ENCODE measurements at places on chromosomes 12 and 14.

GRCh38 chr12:66047411-66048021 lies 83.0 kb downstream of the LLPH start:
- no peak for DNase-seq

GRCh38 chr14:22797017-22797917 lies 18.0 kb downstream of the SLC7A7 start:
- no peak for DNase-seq

GRCh38 chr12:63093084-63093483 lies 57.9 kb downstream of the AVPR1A start:
- DNase-seq: no peak

- DNase-seq: no peak
Measured at GRCh38 chr14:66104486-66104885, 381.7 kb upstream of the CCDC196 start.

DNA sequence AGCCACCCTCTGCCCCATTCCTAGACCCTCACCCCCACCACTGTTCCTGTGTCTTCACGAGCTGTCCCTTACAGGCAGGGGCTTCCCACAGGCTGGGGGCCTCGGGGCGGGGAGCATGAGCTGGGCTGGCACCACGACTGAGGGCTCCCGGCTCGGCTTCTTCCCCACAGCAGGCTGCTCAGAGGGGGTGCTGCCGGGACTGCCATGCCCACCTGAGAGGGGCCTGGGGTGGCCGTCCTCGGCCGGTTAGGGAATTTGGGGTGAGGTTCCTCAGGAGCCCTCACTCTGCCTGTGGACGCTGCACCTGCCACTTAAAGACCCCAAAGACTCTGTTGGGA lies 6.8 kb downstream of the SLC25A47 start:
- no peak for DNase-seq

GRCh38 chr12:10409392-10409791 lies at the start of gene KLRC4:
KLRC4 (minus strand) TSS chr12:10409757; CDS start chr12:10409575, 182 bp downstream.
- no peak for DNase-seq

DNA sequence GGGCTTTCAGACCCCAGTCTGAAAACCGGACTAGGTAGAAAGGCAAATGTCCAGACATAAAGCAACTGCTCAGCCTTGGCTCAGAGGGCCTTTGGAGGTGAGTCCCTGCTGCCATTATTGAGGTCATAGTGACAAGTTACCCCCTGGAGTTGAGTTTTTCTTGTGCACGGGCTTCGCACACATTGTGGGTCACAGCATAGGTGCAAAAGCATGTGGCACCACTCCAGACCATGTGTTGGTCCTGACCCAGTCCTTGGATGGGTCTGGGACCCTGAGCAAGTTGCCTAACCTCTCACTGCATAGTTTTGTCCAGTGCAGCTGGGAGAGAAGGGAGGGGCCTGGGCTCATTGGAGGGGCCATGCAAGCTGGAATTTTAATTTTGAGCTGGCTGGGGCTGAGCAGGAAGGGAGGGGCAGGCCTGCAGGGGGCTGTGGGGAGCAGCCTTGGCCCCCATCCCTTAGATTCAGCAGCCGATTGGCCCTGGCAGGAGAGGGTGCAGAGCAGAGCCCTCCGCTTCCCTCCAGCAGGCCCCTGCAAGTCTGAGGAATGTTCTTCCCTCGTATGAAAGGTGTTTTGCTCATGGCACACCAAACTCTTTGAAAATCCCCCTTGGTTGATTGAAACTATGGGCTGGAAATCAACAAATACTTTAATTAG lies 4.2 kb upstream of the KRT5 start:
- DNase-seq: no peak

DNA sequence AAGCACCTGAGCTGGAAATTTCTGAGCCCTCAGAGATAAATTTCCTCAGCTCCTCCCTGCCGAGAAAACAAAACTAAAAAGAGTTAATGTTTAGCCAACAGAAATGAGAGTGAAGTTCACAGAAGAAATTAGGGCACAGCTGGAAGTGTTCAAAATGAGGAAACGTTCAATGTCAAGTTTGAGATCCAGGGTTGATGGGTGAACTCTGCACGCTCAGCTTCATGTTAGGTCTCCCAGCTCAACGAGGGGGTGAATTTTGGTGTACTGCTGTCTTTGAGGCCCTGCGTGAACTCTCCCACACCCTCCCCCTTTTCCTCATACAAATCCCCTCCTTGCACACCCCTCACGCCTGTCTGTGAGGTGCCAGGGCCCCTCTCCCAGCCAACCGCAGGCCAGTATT lies 13.3 kb upstream of the OAS3 start:
- DNase-seq: no peak

GRCh38 chr14:105305345-105305744 lies 4.5 kb upstream of the BRF1 start:
- DNase-seq: no peak

- no peak for DNase-seq
Measured at GRCh38 chr12:13499008-13499407, 302.5 kb downstream of the EMP1 start.

DNA sequence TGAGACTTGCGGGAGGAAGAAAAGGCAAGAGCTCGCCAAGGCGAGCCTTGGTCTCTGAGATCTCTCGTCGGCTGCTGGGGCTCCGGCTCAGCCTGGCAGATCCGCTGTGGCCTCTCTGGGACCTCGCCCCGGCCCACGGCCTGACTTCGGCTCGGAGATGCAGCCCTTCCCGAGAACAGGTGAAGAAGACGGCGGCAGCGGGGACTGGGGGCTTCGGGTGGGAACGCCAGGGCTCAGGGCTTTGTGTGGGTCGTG lies 6.0 kb upstream of the HOXC9 start:
- DNase-seq: no peak

DNA sequence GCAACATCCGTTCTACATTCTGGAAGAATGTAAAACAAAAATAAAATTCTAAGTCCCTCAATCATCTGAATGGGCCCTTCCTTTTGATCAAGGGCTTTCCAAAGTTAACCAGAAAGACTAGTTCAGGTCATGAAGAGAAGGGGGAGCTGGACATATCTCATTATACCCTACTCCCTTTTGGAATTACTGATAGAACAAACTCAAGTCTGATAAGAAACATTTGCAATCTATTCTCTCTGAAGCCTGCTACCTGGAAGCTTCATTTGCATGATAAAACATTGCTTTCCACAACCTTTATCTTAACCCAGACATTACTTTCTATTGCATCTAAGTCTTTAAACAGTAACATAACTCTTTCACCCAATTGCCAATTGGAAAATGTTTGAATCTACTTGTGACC lies 8.3 kb upstream of the ACSM4 start:
- DNase-seq: no peak

DNA sequence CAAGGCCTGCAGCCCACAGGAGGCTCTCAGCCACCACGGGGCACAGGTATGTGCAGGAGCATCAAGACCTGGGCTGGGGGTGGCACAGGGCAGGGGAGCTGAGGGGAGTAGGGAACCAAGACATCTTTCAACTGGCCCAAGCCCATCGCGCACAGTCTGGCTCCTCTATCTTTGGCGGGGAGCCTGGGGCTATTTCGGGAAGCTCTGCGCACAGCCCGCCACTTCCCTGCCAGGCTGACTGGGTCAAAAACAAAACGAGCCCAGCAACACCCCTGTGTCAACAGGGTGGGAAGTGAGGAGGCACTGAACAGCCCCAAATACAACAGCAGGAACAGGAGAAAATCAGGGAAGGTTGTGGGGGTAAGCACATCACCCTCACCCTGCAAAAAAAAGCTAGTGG lies 83.9 kb downstream of the ARL6IP4 start:
- no peak for DNase-seq

- no peak for DNase-seq
Measured at GRCh38 chr12:112130441-112130998, 5.2 kb downstream of the TRAFD1 start.

DNA sequence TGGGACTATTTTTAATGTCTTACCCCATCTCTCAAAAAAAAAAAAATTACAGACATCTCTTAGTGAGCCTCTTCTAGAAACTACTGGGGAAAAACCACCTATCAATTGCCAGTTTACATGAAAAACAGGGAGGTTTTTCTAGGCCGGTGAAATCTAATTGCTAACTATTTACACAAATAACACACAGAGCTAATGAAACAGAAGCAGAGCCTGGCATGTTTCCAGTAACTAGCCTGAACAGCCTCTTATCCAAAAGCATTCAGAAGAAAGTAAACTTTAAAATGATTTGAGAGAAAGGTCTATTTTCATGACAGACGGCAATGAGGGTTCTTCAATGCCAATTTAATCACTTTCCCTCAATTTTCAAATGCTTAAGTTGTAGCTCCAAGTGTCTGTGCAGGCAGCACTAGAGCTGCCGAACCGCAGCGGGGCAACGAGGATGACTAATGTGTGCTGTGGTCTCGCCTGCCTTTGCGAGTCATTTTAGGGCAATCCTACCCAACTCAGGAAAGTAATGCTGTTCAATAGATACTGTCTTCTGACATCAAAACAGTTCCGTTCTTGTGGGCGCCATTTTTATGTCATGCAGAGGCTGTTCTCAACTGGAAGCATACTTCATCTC lies 84.6 kb downstream of the SETD3 start:
- no peak for DNase-seq

- DNase-seq: no peak
Measured at GRCh38 chr12:81150382-81150781, 72.5 kb downstream of the ACSS3 start.

DNA sequence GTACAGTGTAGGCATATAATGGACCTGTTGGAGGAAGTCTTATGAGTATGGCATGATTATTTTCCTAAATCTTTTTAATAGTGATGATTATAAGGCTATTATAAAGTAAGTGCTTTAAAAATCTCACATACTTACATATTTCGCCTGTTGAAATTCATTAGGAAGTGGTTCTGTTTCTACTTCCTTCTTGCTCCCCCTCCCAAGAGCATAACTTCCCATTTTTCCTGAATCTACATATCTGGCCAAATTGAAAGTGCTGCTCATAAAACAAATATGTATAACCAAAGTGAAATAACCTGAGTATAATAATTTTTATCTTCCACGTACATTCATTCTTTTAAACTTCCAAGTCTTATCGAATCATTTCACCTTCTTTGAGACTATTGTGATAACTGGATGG lies 455.6 kb upstream of the SEL1L start:
- DNase-seq: no peak

GRCh38 chr12:109443794-109444193 lies 33.3 kb downstream of the KCTD10 start:
- DNase-seq: no peak

DNA sequence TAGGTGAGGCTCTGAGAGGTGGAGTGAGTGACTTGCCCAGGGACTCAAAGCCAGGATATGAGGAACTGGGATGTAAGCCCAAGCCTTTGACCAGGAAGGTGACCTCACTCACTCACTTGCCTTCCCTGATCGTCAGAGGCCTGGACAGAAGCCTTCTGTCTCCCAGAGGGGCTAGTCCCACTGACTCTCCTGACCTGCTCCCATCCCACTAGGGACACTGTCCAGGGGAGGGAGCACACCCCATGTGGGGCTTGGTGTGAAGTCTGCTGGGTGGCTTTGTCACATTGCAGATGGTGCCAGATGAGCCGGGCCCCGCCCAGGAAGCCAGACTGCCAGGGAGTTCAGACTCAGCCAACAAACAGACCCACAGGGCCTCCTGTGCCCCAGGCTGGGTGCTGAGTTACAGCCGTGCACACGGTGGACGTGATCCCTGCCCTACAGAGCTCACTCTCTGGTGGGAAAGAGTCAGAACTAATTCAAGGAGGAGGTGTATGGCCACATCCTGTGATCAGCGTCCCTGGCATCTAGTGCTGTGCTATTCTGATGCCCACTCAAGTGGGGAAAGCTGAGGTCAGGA lies 28.3 kb downstream of the MMAB start:
- DNase-seq: no peak

GRCh38 chr14:48944809-48945208 lies 641.4 kb downstream of the RPS29 start:
- no peak for DNase-seq

- DNase-seq: no peak
Measured at GRCh38 chr14:23137192-23137812, 18.2 kb upstream of the CEBPE start.

Measured in activated gamma-delta T cell treated with anti-CD3 and anti-CD28 coated beads, Interleukin-2, amount 50 U/mL, for 16 hours (primary cell).